T-helper 2 cell (primary cell): ENCODE measurements at places on chromosomes 3 and 15.

DNA sequence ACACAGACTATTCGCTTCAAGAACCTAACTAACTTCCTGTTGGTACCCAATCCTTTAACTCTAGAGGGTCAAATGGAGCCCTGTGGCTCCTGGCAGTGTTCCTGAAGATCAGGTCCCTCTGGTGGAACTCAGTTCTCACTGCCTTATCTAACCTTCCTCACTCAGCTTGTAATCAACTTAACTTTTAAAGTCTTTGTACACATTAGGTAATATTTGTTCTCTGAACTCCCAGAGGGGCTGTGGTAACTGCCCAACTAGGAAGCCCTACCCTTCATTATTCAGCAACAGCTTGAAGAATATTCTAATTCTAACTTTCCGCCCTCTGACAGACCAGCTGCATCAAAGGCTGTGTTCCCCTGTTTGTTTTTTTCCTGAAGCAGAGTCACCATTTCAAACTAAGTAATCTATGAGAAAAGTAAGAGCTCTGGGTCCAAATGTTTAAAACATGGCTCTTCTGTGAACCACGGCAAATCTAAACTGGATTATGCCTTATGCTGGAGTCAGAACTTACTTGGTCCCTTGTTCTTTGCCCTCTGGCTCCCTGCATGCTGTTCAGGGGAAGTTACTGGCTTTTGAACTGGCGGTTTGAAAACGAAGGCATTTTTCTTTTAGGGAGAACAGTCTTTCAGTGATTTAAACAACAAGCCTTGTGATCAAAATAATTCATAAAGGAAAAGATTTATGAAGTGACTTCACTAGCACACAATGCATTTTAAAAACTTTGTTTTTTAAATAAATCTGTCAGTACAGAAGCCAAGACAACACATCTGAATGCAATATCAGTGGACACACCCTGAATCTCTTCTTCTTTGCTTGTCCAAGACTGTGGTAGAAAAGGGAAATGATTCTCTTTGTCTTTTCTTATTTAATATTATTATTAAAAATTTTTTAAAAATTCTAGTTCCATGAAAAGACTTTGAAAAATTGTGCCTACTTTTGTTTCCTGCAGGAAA, 365.6 kb downstream of the TIGIT start:
- DNase-seq, result no peak

- no peak for DNase-seq
Observed at GRCh38 chr3:154059833-154060232, 61.4 kb upstream of the ARHGEF26 start.

DNA sequence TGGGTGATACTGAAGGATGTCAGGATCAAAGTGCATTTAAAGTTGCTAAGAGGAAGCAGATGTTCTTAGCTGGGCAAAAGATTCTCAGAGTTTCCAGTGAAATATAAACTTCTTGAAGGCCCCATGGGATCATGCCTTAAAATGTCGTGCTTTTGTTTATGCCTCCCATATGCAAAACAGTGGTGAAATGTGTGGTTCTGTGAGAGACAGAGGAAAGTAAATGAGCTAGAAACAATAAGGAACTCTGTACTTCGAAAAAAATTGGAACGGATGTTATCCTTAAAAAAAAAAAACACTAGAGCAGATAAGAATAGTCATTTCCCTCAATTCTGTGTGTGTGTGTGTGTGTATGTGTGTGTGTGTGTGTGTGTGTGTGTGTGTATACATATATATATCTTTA, 497.0 kb upstream of the TBL1XR1 start:
- no peak for DNase-seq

- no peak for DNase-seq
Observed at GRCh38 chr3:188084752-188085583, 69.0 kb upstream of the LPP start.

DNA sequence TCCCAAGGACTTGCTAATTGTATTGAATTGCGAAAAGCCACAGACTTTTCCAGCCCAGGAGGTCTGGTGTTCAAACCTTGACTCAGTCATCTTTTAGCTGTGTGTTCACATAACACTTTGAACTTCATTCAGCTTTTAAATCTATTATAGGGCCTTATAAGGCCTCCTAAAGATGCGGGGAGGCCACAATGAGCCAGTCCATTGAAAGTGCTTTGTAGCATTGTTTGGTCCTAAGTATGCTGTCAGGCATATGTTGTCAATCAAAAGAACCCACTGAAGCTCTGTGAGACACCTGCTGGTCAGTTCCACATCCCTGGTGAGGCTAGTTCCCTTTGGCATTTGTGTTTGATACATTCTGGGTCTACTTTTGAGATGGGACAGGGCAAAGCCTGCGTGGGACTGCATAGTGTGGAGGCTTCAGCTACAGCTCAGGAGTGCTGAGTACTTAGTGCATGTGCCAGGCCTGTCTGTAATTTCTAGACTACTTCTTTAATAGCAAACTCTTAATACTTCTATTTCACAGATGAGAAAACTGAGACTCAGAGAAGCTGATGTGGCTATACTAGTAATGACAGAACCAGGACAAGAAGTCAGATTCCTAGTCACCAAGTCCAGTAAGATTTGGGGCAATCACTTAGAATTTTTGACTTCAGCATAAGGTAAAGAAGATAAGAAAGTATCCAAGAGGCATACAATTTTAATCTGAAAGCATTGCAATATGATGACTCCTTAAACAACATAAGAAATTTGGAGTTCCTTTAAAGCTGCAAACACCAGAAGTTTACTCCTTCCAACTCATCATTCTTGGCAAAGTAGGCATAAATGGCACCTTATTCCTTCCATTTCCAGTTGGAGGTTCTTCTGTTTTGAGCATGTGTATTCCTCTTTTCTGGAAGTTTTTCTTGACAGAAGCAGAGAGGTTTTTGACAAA, 213.0 kb downstream of the PDCD6IP start:
- no peak for DNase-seq

DNA sequence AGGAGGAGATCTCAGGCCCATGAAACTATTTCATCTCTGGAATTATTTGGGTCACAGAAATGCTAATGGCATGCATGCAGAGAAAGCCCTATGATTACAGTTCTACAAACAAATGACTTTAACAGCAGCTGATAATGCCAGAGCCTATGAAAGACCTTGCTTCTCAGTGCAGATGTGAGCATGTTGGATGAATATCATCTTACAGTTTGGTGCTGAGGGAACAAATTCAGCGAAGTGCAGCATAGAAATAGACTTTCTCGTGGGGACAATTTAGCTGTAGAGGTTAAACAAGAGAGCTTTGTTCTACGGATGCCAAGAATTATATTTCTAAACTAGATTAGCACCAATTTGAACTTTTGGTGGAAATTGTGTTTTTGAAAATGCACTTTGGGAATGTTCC, 27.7 kb downstream of the PTX3 start:
- no peak for DNase-seq

GRCh38 chr15:88621789-88622604, 857 bp downstream of the AEN start:
- peak; percentile 39 for DNase-seq

GRCh38 chr3:113079218-113079961, 88.6 kb downstream of the GTPBP8 start:
- DNase-seq, result no peak

GRCh38 chr3:175193815-175194518, 334.8 kb downstream of the NAALADL2 start:
- DNase-seq, result no peak

GRCh38 chr3:2635511-2635910, 474.7 kb downstream of the IL5RA start:
- no peak for DNase-seq

GRCh38 chr15:94274745-94275144, 43.4 kb downstream of the MCTP2 start:
- DNase-seq, result no peak

DNA sequence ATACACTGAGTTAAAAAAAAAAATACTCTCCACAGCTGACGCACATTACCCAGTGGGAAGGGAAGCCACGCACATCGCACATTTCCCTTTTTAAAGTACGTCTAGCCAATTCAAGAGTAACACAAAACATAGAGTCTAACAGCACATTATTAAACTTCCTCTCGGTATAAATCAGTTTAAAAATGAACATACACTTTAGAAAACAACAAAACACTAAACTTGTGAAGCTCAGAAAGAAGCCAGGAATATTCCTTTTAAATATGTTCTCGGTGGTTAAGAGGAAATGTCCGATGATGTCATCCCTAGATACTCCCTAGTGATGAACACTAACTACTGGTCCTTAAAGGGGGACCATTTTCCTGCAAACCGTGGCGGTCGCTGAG, 721 bp downstream of the MYEF2 start:
- peak; percentile 59 for DNase-seq

- peak; percentile 19 for DNase-seq
Observed at GRCh38 chr3:72347819-72348319, 500.4 kb downstream of the SHQ1 start.

DNA sequence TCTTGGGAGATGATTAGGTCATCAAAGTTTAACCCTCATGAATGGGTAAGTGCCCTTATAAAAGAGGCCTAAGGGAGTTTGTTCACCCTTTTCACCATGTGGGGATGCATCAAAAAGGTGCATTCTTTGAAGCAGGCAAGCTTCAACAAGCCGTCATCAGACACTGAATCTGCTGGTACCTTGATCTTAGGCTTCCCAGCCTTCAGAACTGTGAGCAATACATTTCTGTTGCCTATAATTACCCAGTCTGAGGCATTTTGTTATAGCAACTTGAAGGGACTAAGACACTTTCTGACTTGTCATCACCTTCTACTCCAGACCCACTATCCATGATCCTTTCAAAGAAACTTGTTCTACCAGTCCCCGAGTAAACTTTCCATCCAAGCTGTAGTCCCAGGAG, 44.6 kb upstream of the LRRC58 start:
- DNase-seq, result no peak

DNA sequence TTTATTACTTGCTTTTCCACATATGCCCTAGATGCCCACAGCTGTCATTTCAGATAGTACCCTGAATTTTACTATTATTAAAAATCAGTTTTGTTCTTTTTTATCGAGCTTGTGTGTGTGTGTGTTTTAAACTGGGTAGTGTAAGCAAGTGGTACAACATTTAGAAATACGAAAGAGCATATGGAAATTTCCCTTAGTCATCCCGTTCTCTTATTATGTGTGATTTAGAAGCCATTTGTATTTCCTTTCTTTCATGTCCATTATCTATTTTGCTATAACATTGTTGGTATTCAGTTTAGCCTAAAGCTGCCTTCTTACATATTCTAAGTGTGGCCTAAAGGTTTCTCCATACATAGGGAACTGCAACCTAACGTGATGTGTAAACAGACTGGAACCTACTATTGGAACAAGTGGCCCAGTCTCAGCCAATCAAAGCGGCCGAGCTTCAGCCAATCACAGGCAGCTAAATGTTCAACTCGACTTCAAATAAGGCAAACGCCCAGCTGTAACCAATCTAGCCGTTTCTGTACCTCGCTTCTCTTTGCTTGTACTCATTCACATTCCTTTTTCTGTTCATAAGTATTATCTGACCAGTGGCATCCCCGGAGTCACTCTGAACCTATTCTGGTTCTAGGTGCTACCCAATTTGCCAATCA, 14.7 kb upstream of the SYN2 start:
- no peak for DNase-seq

DNA sequence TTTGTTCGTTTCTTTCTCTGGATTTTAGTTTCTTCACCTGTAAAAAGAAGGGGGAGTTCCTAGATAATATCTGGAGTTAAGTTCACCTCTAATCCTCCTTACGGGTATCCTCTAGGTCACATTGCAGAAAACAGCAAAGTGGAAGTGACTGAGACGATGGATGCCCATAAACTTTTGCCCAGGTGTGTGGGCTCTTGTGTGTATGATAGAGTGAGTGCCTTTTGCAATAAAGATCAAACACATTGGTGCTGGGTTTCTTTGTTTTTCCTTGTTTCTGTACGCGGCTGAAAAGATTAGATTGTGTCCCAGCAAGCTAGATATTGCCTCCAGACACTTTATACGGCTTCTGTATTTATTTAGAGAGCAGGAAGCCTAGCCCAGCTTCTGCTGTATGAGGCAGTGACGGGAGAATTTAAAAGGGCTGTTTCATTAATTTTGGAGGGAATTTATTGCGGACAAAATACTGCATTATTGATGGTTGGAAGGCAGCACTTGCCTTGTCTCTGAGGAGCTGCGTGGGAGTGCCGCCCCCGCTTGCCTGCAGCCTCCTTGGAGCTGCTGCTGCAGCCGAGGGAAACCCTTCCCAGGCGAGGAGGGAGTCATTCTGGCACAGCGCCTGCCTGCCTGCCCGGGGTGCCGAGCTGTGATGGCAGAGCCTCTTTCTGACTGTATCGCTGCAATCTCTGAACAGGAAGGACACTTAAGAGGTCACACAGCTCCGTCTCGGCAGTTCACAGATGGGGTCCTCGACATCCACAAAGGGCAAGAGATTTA, 38.5 kb downstream of the PYDC2 start:
- DNase-seq, result no peak

- no peak for DNase-seq
Observed at GRCh38 chr3:3149560-3149959, 22.8 kb downstream of the TRNT1 start.
